ENCODE measurements at places on chromosomes 3 and 15.

GRCh38 chr3:8872261-8872660, 91.0 kb downstream of the RAD18 start:
- no peak for DNase-seq

DNA sequence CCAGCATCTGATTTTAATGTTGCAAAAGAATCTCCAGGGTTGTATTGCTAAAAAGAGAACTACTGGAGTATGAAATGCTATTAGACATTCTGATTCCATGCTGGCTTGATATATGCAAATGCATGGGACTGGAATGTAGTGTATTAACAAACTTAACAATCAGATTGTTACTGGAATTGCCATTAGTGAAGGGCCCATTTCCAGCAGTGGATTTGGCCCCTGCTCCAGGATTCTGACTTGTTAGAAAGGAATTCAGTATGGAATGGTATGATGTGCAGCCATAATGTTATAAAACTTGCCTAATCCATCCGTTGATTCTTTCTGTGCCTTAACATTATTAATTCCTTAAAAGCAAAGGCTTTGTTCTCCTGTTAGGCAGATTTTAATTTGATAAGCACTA, 7.9 kb downstream of the ARRDC4 start:
- no peak for DNase-seq

- no peak for DNase-seq
Measured at GRCh38 chr3:115292131-115292530, 145.0 kb upstream of the ZBTB20 start.

- DNase-seq, result peak; percentile 67
Measured at GRCh38 chr3:16319307-16319706, 54.3 kb downstream of the OXNAD1 start.

DNA sequence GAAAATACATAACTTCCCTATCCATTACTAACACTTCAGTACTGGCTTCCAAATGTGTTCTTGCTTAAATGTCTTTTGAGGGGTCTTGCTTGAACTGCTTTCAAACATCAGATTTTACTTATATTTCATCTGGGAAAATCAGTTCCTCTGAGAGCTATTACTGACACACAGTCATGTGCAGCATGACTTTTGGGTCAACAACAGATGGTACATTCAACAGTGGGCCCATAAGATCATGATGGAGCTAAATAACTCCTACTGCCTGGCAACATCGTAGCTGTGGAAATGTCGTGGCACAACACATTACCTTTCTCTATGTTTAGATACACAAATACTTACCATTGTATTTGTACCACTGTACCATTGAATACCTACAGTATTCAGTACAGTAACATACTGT, 43.8 kb downstream of the WWTR1 start:
- no peak for DNase-seq

- DNase-seq, result no peak
Measured at GRCh38 chr15:85527895-85528294, 147.5 kb downstream of the AKAP13 start.

DNA sequence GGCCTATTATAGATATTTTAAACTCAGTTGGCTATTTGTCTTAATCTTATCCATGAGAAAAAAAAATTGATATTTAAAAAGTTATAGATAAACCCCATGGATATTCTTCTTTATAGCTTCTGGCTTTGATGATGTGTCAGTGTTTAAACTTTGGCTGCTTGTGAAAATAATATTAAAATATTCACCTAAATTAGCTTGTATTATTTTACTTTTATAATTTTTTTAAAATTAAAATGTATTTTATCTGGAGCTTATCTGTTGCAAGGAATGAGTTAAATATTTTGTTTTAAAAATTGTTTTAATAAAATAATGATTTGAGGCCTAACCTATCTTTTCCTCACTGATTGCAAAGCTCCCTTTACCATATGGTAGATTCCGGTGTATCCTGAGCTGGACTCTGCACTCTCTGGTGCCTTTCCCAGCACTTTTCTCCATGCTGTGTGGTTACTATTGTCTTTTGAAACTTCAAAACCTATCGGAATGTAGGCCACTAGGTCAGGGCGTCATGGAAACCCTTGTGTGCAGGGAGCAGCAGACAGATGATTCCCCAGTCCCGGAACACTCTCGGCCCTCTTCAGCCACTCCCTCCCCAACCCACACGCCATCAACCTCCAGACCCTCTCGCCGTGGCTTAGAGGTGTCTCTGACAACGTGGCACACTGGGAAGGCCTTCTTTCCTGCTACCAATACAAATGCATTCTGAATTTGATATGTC, 252.3 kb upstream of the ATP10A start:
- DNase-seq, result no peak

DNA sequence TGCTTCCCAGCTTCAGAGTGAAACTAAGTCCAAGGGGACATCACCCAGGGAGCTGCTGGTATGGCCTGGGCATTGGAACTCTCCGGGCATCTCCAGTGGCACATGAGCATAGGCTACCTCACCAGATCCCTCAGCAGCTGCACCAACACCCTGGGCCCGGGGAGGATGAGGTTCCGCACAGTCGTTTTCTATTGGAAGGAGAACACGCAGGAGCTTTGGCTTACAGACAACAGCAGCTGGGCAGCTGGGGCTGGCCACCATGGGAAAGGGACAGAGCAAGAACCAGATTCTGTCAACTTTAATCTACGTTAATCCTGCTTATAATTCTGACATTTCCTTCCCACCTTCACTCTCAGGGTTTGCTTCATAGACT, 65.5 kb downstream of the MYO1E start:
- DNase-seq, result no peak

All from WTC11 (cell line).